Fibroblast of skin of left biceps (primary cell): ENCODE measurements at places on chromosomes 1 and 21.

GRCh38 chr1:236275586-236275985 is 6.2 kb downstream of the ERO1B start:
- no peak for DNase-seq

DNA sequence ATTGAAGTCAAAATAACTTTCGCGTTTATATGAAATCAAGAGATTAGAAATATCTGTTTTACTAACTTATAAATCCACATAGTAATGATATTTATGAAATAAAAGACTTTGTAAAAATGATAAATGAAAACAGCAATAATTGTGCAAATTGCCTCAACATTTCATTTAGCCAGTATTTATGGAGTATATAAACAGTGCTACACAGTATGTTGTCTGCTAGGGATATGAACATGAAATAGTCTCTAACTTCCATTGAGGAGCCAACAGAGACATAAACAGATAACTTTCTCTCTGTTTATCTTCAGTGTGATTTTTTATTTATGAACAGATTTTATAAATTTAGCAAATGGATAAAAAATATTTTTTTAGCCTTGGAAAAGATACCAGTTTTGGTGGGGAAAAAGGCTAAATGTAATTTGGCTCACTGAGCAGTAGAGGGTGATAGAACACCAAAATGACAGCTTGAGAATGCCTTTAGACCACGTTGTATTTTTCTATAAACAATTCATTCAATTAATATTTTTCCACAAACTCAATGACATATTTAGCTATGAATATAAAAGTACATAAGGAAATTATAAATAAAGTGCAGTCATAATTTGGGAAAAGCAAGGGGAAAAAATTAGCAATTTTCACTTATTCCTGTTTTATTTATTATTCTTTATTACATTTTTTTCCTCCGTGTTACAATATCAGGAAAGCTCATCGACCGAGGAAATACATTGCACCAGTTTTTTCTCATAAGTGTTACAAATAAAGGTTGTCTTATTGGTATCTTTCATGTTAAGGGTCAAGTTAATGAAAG is 47.5 kb upstream of the EEIG2 start:
- DNase-seq: peak; percentile 4

DNA sequence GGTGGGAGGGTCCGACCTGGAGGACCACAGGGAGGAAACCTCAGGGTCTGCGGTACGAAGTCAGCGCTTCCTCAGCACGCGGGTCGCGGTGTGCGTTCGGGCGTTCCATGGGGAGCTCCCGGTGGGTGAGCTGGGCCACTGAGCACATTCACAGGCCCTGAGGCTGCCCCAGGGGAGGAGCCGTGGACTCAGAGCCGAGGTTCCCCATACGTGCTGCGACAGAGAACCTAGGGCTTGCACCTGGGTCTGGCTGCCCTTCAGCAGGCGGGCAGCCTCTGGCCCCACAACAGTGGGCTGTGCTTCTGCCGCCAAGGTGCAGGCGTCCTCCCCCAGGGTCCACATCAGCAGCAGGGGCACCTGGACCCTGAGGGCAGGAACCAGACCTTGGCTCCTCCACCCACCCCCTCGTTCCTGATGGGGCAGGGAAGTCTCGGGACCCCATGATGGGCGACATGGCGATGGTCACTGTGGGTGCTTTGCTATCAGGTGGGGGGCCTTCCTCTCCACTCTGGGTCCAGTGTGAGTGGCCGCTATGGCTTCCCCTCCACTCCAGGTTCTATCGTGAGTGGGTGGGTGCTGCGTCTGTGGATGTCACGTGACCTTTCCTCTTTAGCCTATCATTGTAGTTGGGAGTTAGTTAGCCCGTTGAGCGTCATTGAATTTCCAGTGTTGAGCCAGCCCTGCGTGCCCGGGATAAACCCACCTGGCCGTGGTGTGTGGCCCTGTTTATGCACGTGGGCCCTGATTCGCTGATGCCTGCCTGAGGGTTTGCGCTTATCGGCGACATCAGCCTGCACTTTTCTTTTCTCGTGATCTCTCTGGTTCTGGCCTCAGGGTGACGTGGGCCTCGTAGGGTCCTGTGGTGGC is 27.9 kb downstream of the FTCD start:
- DNase-seq: no peak

- no peak for DNase-seq
These were observed 10.0 kb downstream of the HS2ST1 start for GRCh38 chr1:86924324-86924960.

GRCh38 chr1:156444407-156445001 is 56.1 kb downstream of the MEF2D start:
- DNase-seq: no peak

- DNase-seq: no peak
These were observed 38.0 kb upstream of the PPP2R5A start for GRCh38 chr1:212247179-212247721.

DNA sequence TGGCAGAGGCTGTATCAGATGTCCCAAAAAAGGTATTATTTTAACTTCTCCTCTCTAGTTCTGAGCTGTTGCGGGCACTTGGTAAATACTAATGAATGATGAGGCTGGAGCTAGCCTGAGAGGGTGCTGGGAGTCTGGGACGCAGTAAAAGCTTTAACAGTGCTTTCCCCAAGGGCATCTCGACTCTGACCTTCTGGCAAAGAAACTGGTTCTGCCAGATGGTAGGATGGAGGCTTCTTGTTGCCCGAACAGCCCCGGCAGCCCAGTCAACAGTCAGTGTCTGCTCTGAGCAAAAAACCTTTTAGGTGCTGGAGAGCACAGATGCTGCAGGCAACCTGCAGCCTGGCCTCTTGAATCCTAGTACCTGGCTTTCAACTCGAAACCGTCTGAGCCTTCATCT is 2.5 kb upstream of the PNRC2 start:
- no peak for DNase-seq

DNA sequence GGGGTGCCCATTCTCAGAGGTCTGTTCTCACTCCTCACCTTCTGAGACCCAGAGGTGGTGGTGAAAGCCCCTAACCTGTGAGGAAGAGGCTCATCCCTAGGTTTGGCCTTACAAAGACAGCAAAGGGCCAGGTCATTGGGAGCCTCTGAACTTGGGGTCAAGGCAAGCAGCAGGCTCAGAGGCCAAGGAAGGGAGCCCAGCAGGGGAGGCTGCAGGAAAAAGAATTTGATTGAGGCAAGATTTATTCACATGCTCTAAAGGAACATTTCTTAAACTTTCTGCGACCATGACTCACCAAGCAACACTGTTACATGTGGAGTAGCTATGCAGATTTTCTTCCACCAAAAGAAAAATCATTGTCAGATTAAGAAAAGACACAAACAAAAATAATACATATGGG is 132.5 kb upstream of the SYT6 start:
- peak; percentile 25 for DNase-seq

GRCh38 chr1:170714163-170714562 is 50.2 kb downstream of the PRRX1 start:
- DNase-seq: no peak

- no peak for DNase-seq
These were observed 46.9 kb downstream of the HLX start for GRCh38 chr1:220926146-220926545.

GRCh38 chr1:238439511-238439910 is 548.8 kb upstream of the ZP4 start:
- DNase-seq: no peak

GRCh38 chr1:4730078-4730477 is 75.7 kb downstream of the AJAP1 start:
- DNase-seq: no peak

DNA sequence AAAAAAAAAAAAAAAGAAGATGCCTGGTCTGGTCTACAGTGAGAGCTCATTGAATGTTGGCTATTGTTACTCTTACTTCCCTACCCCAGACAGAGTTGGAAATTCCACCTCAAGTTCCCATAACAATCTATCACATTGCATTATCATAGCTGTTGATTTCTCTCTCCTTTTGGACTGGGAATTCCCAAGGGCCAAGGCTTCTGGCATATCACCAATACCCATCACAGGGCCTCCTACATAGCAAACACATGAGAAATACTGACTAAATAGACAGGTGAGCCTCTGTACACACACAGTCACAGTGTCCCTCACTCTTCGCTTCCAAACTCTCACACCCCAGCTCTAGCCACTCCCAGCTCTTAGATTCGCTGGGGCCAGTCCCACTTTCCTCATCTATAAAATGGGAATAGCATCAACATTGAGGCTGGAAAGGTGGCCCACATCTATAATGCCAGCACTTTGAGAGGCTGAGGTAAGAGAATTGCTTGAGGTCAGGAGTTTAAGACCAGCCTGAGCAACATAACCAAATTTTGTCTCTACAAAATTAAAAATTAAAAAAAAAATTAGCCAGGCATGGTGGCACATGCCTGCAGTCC is 6.4 kb downstream of the PTAFR start:
- no peak for DNase-seq

DNA sequence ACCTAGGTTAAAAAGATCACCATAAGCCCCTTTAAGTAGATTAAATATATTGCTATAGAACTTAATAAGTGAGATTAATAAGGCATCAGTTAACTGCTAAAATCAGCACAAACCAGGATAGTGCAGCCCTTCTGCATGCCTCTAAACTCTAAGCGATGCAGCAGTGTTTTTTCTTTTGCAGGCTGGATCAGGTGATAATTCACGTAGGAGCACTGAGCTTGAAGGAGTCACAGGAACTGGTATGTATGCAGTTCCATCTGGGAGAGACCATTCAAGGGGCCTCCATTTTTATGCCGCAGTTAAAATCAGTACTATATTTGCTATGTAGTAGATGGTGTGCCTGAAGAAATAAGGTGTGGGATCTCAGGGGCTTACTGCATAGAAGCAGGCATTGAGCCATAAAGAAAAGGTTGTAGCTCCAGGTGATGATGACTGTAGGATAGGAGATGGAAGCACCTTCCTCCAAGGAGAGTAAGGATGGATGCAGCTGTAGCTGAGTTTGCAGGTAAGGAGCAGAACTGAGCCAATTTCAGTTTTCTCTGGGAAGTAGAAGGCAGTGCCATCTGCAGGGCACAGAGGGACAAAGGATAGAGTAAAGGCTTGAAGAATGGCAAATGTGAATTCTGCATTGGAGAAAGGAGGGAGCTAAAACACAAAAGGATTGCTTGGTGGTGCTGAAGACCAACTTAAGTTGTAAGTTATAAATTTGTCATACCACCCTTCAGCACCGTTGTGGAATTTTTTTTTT is 22.6 kb downstream of the NPL start:
- DNase-seq: no peak

- no peak for DNase-seq
These were observed at the start of gene SLC16A4 for GRCh38 chr1:110390692-110391245. Gene SLC16A4, minus strand, starts transcription at chr1:110391026. Its CDS starts 1,703 bp downstream, at chr1:110389323.

DNA sequence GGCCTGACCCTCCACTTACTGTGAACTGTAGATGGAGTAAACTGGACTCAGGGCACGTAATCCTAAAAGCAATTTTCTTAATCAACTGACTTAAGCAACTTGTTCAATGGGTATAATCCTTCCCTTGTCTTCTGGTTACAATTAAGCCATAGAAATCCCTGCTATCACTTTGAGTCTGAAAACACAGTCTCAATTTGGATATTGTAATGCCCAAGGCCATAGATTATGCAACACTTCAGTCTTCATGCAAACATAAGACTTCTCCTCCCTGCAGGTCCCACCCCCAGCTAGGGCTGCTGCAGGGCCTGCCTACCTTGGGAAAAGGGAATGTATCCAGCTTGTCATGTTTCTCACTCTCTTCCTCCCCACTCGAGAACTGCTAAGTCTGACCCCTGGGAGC is 6.2 kb upstream of the SLC5A9 start:
- no peak for DNase-seq

DNA sequence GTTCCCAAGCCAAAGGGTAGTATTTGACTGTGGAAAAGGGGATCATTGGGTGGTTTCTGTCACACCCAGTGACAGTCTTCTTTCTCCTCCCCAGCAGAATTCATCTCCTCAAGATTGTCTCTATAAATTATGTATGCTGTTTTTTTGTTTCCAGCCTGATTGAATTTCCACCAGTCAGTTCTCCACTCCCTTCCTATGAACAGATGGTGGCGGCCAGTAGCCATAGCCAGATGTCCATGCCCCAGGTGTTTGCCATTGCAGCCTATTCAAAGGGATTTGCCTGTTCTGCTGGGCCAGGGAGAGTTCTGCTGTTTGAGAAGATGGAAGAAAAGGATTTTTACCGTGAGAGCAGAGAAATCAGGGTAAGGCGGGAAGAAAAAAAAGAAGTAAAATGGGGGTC is 12.9 kb downstream of the CFAP57 start:
- DNase-seq: no peak

DNA sequence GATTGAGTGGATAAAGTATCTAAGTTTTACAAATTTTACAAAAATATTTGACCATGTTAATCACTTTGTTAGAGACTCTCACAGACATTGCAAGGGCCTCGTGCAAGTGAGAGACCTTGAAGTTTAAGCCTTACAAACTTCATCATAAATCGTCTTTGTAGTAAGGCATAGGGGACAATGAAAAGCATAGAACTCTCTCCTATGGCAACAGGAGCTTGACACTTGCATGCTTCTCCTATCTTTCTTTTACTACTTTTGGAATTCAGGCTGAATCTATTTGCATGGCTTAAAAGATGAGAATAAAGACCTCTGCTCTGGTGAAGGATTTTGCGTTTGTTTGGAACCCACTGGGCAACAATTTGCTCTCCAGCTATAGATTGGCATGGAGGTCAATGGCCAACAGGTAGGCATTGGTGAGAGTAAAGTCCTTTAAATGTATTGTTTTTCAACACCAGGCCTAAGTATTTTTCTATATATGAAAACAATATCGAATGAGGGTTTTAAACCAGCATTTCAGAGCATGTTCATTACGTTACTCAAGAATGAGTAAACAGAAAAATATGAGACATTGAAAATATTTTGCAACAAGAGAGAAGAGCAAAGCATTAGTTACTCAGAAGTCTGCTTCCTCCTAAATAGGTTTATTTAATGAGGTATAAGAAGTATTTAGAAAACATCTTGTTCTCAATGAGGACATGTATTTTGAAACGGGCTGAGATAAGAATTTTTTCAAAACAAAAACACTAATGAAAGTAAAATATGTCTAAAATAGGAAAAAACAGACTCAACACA is 192.2 kb downstream of the TGFB2 start:
- DNase-seq: no peak

- no peak for DNase-seq
These were observed 280.4 kb downstream of the BRINP2 start for GRCh38 chr1:177451191-177451590.

DNA sequence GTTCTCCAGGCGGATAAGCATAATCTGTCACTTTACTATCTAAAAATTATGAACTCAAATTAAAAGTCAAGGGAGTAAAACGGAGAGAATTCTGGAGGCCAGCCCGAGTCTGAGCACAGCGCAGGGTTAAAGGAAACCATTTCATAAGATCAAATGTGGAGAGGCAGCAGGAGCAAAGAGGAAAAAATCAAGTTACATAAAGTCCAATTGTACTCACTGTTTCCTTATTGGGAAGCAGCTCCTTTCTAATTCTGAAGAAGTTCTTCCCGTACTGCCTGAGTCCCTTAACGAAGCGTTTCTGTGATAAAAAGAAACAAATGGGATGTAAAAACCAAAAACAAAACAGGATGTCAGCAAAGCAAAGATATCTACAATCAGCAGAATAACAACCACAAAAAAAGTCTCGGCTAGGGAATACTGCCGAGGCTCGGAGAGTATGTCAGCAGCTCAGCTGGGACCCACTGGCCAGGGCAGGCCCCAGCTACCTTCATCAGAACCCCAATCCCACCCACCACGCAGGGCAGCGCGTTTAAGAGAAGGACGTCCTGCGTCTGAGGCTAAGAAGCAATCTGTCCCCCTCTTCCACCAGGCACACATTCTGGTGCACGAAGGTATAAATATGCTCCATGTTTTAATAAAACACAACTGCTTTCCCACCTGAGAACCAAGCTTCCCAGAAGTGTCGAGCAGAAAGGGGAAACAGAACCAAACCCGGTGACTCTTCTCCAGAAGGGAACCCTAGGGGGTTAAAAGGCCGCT is 104.8 kb downstream of the SLC45A1 start:
- DNase-seq: no peak

GRCh38 chr1:79398501-79398900 is 392.0 kb upstream of the ADGRL4 start:
- no peak for DNase-seq
